ENCODE measurements at places on chromosomes 5 and 9. TPM values are rescaled to one million over a fixed set of nuclear protein-coding genes. Genes with fewer than 3 reads are reported as not detected.

TLX3 gene
- 0.52 TPM for total RNA-seq

TRIP13 gene
- total RNA-seq, result 27.6 TPM

- no peak for DNase-seq
Measured at GRCh38 chr5:149013796-149014195, 49.1 kb downstream of the SH3TC2 start.

GPR151 gene
- total RNA-seq, result not detected

GRCh38 chr9:112654282-112654681 lies 63.6 kb downstream of the INIP start:
- DNase-seq, result no peak

SGCD gene
- total RNA-seq, result 0.33 TPM

HSDL2 gene
- 20.9 TPM for total RNA-seq

- DNase-seq, result no peak
Measured at GRCh38 chr5:179605026-179605833, 18.2 kb downstream of the HNRNPH1 start.

GRCh38 chr9:76873056-76873792 lies 32.7 kb downstream of the PRUNE2 start:
- peak; percentile 16 for DNase-seq

- no peak for DNase-seq
Measured at GRCh38 chr5:52738095-52738506, 49.6 kb upstream of the ITGA1 start.

DNA sequence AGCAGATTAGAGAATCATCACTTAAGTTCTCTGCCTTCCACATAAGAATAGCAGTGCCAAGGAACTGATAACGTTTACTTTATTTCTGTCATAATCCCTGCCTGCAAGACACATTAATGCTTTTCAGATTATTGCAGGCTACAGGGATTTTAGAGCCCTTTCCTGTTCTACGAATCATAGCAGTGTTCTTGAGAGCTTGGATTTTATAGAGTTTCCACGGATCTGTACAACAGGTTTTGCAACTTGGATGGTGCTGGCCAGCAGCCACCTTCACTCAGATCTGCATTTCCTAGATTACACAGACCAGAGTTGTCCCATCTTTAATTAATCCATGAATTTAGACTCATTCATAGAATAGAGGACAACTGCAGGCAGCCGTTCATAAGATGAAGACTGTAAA lies 38.1 kb downstream of the SLC12A2 start:
- DNase-seq, result no peak

LYSMD3 gene
- total RNA-seq, result 12.1 TPM

FBXO10 gene
- total RNA-seq, result 25.6 TPM

- no peak for DNase-seq
Measured at GRCh38 chr5:111299067-111299481, 74.9 kb downstream of the CAMK4 start.

- DNase-seq, result no peak
Measured at GRCh38 chr5:145204743-145205142, 630.4 kb downstream of the PRELID2 start.

DNA sequence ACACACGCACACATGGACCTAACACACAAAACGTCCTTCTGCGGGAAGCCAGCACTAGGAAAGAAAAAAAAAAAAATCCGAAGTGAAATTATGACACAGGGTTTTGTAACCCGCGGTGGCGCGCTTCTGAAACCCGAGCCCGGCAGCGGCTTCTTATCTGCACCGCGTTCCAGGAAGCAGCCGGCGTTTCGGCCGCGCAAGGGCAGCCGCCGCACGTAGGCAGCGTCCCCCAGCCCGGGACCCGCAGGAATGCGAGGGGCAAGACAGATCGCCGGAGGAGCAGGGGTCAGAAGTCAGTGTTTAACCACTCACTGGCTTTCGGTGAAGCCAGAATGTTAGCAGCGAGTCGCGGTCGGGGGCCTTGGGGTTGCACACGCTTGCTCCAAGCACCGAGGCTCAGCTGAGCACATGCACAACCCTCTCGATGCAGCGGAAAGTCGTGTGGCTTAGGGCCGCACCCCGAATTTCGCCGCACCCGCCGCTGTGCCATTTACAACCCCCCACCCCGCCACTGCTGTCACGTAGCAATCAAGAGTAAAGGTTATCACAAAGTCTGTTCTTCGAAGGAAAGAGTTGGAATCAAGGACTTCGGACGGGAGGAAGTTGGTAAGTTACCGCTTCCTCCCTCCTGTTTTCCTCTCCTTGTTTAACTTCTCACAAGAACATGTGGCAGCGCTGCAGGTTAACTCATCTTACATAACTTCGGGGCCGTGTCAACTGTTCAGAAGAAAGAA lies 167.9 kb downstream of the AUH start:
- DNase-seq, result peak; percentile 57

All from neural crest cell (in vitro differentiated cells).